ENCODE measurements at places on chromosomes 7 and 10. TPM values are rescaled to one million over a fixed set of nuclear protein-coding genes. Genes with fewer than 3 reads are reported as not detected.

The UNCX gene
- total RNA-seq: not detected

The JAKMIP3 gene
- 0.32 TPM for total RNA-seq

The IMMP2L gene
- total RNA-seq: 22.0 TPM

The MMRN2 gene
- total RNA-seq: 86.3 TPM

The FANK1 gene
- total RNA-seq: 2.6 TPM

The SPDYE2 gene
- total RNA-seq: not detected

- no peak for DNase-seq
Measured at GRCh38 chr7:39091774-39092173, 114.1 kb downstream of the POU6F2 start.

DNA sequence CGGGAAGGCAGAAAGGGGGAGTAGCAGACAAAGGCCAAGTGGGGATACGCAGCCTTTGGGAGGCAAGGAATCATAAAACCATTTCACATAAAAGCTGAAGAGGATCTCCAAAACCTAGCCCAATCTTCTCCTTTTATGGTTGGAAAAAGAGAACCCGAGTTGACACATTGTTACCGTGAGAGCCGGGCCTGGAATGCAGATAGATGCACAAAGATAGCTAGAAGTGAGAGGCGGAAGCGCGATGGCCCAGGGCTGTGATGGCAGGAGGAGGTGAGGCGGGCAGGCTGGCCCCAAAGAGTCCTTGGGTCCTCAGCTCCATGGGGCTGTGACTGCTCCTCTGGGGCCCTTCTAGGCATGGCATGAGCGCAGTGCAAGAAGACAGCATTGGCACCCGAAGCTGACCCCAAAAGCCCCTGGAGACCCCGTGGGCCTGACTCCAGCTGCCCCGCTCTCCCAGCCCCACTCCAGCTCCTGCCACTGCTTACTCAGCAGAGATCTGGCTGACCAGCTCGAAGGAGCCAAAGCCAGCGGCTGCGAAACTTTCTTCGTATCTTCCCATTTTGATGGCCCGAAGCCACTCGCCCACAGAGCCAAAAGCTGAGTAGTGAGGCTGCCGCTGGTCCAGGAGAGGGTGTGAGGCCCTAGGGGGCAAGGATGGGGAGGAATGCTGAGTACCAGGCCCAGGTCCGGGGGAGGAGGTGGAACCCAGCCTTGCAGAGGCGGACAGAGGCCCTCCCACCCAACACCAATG lies 22.5 kb downstream of the EPHB4 start:
- DNase-seq: no peak

DNA sequence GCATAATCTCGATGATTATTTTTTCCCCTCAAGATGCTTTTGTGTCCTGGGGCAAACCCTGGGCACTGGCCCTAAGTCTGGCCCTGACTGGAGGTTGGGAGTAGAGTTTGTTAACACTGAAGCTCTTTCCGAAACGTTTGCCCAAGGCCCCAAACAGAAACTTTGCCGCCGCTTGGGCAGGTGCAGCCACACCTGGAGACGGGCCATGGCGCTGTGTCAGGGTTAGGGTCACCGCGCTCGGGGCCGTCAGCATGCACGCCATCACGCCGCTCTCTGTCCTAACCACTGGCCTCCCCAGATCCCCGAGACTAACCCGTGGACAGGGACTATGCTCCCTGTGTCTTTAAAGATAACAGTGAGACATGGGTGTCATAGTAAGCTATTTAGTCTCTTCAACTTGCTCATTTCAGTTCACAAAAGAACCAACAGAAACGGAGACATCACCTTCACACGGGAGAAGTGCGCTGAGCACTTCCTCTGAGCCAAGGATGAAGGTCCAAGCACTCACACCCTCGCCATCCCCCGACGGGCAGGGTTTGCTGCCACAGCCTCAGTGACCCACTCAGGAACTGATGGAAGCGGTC lies 85.3 kb upstream of the DIP2C start:
- no peak for DNase-seq

- DNase-seq: no peak
Measured at GRCh38 chr7:139589474-139589873, 66.0 kb downstream of the CLEC2L start.

DNA sequence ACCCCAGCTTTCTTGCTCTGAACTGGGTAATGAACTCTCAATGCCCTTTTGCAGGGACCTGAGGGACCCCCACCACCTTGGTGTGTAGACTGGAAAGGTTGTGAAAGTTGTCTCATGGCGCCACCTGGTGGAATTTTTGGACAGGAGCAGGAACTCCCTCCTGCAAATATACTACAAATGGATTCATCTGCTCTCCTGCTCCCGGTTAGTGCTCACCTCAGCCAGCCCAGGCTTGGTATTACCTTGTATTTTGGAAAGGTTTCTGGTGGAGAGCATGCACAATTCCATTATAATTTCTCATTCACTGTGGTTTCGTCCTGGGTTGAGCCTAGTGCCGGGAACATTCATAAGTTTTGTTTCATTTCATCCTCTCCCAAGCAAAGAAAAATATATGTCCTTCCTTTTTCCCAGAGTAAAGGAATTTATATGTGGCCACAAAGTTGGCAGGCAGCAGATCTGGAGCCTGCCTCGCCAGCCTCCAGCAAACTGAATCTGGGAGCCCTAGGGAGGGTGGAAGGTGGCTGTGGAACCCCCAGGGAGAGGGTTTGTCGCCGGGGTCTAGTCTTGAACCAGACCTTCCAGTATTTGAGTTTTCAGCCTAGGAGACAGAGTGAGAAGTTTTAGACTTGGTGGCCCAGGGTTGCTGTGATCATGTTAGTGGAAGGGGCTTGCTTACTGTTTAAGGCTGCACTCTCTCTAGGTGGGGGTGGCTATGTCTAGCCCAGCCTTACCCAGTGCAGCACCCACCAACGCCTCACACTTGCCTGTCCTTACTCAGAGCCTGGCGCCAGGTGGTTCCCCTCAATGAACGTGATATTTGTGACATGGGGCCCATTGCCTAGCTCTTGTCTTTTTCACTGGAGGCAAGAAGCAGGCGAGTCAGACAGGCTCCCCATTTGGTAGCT lies 9.5 kb downstream of the FAM241B start:
- DNase-seq: peak; percentile 54

DNA sequence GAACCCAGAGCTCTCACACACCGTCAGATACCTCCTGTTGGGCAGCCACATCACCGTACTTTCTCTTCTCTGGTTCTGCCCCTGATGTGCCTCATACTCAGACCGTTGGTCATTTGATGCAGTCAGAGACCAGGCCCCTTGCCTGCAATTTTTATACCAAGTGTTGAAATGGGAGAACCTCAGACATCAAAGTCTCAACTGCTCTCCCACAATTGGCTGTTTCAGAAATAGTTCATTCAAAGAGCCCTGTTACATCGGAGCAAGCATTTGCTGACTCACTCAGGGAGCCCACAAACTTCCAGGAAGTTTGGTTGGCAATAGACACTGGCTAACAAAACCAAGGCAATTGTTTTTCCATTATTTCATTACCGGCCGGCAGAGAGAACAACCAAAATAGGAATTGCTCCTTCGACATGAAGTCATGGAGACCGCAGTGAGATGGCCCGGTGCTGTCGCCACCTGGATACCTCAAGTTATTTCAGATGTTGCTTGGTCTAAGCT lies 33.5 kb upstream of the ADAM12 start:
- no peak for DNase-seq

DNA sequence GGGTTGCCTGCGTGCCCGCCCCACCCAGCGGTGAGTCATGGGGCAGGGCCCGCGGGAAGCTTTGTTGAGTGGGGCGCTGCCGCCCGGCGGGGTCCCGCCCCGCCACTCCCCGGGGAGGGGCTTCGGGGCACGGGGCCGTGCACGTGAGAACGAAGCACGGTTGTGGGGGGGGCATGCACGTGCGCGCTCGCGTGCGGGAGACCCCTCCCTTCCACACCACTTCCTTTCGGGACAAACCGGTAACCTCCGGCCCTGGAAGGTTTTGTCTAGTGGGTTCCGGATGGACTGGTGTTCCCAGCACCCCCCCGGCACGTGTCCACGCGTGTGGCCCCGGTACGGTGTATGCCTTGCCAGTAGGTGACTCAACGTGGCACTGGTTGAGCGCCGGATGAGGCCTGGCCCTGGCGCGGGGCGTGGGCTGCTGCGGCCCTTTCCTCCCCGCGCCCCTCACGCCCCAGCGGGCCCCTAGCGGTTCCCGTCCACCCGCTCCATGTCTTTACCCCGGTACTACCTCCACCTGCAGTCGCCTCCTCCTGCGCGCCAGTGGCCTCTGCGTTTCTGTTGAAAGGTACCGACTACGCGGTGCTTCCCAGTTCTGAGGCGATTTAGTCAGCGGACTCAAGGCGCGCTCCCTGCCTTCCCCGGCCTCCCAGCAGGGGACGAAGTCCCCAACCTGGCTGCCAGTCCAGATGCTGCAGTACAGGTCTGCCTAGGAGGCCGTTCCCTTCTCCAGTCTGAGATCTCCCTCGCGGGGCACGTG lies 3.1 kb downstream of the ADIRF start:
- peak; percentile 96 for DNase-seq

DNA sequence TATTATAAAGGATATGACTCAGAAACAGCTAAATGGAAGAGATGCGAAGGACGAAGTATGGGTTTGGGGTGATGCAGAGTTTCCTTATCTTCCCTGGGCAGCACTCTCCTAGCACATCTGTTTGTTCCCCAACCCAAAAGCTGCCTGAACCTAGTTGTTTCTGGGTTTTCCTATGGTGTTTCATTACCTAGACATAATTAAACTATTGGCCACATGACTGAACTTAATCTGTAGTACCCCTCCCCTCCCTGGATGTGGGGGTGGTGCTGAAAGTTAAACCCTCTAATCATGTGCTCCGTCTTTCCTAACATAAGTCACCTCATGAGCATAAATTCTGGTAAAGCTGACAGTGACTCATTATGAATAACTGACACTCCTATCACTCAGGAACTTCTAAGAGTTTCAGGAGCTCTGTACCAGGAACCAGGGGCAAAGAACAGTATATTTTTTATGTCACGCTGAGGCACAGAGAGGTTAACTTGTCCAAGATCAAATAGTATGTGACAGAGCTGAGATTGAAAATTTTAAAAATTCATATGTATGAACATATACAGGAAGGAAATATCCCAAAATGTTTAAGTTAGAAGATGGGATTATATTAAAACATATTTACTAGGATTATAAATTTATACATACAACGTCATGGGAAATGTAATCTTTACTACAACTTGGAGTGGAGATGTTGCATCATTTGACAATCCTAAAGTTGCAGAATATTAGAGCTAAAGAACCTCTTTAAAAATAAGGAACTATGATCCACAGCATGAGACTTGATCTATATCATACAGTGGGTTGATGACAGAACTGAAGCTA lies 4.8 kb downstream of the STRIP2 start:
- no peak for DNase-seq

DNA sequence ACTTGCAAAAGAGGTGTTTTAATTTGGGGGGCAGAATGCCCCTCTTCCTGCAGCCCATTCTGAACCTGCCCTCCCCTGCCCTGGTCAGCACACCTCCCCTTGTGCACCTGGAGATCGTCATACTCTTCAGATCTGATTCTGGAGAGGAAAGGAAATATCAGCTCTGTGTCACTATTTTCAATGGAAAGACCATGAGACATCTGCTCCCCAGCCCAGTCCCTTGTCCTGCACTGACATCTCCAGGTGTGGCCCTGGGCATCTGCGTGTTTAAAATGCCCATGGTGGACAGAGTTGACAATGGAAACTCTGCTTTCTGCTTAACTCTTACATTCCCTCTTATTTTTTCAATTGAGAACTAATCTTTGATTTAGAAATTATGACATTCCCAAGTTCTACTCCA lies 41.6 kb upstream of the RASGEF1A start:
- no peak for DNase-seq

Measured in upper lobe of right lung (tissue), 1 donor.